Stimulated activated CD4-positive, alpha-beta T cell treated with anti-CD3 and anti-CD28 coated beads, Interleukin-2, amount 100 ng/mL, for 24 hours (primary cell): ENCODE measurements at places on chromosomes 3 and 15.
A peak's percentile ranks its signal among the peaks of the same experiment; 100 is the strongest.

GRCh38 chr15:89378296-89379151 is 43.9 kb upstream of the POLG start:
- DNase-seq: no peak

- no peak for DNase-seq
These were observed 19.6 kb upstream of the HCN4 start for GRCh38 chr15:73388256-73388781.

- DNase-seq: no peak
These were observed 80.5 kb downstream of the STT3B start for GRCh38 chr3:31613177-31613576.

DNA sequence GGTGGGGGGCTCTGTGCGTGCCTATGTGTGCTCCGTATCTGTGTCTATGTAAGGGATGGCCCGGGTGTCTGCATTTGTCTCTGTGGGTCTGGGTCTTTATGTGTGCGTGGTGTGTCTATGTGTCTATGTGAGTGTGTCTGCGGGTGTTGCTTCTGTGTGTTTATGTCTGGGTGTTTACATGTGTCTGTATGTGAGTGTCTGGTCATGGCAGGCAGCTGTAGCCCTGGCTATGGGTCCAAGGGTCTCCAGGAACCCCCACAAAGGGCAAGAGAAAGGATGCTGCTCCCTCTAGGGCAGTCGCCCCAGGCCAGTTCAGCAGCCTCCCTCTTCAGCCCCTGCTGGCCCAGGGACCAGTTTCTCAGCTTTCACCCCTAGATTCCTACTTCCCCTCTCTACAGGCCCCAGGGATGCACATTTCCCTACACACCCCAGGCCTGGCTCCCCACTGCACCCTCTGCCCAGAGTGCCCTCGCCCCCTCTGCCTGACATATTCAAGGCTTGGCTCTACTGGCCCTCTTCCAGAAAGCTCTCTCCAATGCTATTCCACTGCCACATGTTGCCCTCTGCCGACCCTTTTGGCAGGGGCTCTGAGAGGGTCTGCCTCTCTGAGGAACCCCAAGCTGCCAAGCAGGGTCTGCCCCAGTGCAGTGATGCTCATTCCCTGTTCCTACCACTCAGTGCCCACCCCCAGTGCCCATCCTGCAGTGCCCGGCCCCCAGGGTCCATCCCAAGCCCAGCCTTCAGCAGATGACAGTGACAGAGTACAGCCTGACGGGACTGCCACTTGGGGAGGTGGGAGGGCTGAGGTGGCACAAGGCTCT is 1.0 kb upstream of the MYL3 start:
- no peak for DNase-seq

GRCh38 chr3:36941162-36941561 is 3.7 kb downstream of the TRANK1 start:
- DNase-seq: no peak

- DNase-seq: peak; percentile 86
These were observed at the start of the genes BBS4 and HIGD2B for GRCh38 chr15:72685925-72686794. Gene BBS4, plus strand, starts transcription at chr15:72686207. Its CDS starts 21 bp downstream, at chr15:72686228. Gene HIGD2B, minus strand, starts transcription at chr15:72686182. Its CDS starts 9,808 bp downstream, at chr15:72676374.

DNA sequence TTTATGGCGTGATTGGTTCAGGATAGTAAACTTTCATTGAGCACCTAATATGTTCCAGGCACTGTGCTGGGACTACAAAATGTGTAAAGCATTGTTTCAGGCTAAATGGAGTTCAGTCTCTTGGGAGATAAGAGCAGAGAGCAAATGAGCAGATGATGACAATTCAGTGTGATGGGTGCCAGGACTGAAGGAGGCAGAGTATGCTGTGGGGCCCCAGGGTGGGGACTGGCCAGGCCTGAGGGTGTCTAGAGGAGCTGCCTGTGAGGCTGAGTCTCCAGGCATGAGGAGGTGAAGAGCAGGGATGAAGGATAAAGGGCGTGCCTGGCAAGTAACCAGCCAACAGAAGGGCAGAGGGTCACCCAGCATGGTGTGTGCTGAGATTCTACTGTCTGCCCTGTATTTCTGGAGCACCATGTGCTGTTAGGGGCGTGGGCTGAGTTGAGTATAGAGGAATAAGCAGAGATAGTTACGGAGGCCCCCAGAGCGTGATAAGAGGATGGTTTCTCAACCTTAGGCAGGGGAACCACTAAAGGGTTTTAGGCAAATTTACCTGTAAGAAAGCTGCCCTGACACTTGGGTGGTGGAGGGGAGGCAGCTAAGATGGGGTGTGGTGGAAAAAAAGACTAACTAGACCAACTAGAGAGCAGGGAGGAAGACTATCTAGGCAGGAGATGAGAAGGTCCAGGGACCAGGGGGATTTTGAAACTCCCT is 38.5 kb downstream of the EPHB1 start:
- DNase-seq: no peak

GRCh38 chr3:111747490-111747889 is 111.6 kb upstream of the PHLDB2 start:
- DNase-seq: no peak

DNA sequence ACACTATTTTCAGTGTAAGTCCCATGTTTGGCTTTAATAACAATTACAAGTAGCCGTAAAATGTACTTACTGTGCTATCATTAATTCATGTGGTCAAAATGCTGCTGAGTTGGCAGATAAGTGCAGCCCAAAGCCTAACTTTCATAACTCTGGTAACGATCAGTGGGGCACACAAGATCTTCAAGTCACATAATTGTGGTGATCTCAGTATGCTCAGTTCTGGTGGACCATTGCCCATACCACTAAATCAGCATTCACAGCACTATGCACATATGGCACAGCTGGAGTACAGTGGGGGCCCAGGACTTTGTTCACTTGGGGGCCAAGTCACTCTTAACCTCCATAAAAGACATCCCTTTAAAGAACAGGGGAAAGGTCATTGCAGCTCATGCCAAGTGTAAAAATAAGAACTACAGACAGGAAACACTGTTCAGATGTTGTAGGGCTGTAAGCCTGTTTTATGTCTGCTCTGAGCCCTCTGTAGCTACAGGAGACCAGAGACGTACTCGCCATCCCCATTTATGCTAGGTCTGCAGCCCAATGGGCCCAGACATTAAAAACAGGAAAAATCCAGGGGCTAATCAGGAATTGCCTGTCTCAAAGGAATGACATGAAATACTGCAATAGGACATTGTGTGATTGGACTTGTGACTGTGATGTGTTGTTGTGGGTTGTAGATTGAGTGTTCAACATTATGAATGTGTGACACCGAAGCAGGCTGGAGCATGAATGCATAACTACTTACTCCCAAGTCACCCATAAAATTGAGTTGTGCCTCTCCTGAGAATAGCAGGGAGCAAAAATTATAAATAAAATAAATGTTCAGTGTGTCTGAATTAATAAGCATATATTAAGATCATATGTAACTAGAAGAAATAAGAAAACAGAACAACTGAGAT is 282.5 kb upstream of the EPHA3 start:
- DNase-seq: no peak

- no peak for DNase-seq
These were observed 79.9 kb upstream of the ONECUT1 start for GRCh38 chr15:52870015-52870414.

GRCh38 chr15:48888836-48889235 is 10.9 kb downstream of the EID1 start:
- no peak for DNase-seq

GRCh38 chr3:140529096-140529495 is 148.8 kb upstream of the TRIM42 start:
- no peak for DNase-seq

GRCh38 chr3:154228561-154229216 is 95.6 kb downstream of the DHX36 start:
- no peak for DNase-seq

DNA sequence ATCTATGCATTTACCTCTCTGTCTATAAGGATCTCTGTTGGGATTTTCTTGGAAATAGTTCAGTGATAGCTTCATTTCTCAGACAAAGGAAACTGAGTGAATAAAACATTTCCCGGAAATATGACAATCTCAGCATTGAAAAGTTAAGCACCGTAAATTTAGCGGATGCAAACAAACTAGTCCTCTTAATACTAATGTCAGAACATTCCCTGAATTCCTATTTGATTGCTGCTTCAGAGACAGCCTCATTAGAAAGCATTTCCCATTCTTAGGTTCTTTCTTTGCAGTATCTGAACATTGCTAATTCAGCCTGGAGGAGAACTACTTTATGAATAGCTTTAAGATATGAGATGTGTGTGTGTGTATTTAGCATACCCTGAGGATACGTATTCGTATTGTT is 101.3 kb downstream of the NR2F2 start:
- no peak for DNase-seq

GRCh38 chr3:179332240-179332639 is 9.4 kb downstream of the ZNF639 start:
- no peak for DNase-seq

DNA sequence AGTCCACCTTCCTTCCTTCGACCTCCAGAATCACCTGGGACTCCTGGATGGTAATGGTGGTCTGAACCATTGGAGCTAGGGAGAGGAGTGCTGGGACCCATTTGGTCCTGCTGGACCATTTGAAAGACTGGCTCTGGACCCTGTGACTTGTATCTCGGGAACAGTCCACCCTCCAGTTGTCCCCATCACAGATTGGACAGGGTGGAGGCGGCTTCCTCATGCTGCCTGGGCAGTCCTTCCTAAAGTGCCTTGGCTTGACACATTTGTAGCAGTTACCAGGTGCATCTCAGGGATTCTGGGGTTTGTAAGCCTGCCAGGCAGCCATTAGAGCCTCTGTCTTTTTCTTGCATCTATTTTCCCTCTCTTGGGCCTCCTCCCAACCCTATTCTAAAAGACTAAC is 758.1 kb downstream of the NAALADL2 start:
- DNase-seq: no peak

- no peak for DNase-seq
These were observed 16.6 kb downstream of the CCDC33 start for GRCh38 chr15:74252721-74253120.

DNA sequence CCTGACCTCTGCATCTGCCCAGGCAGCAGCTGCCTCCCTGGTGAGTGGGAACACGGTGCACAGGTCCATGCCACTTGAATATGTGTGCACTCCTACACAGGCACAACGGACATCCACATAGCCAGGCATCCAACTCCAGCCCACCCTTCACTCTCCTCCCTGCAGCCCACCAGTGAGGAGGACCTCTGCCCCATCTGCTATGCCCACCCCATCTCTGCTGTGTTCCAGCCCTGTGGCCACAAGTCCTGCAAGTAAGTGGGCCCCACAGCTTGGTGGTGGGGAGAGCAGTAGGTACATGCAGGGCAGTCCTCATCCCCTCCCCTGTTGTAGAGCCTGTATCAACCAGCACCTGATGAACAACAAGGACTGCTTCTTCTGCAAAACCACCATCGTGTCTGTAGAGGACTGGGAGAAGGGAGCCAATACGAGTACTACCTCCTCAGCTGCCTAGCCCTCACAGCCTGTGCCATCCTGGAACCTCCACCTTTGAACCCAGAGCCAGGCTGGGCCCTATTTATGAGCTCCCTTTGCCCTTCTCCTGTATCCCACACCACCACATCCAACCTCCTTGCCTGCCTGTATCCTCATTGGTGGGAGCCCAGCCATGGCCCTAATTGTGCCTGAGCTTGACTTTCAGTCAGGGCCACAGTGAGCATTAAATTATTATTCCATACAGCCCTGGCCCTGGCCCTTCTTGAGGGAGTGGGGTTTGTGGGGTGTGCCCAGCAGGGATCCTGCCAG is 1.5 kb upstream of the AMIGO3 start:
- DNase-seq: no peak

GRCh38 chr3:162641317-162641716 is 1144.7 kb downstream of the OTOL1 start:
- no peak for DNase-seq

DNA sequence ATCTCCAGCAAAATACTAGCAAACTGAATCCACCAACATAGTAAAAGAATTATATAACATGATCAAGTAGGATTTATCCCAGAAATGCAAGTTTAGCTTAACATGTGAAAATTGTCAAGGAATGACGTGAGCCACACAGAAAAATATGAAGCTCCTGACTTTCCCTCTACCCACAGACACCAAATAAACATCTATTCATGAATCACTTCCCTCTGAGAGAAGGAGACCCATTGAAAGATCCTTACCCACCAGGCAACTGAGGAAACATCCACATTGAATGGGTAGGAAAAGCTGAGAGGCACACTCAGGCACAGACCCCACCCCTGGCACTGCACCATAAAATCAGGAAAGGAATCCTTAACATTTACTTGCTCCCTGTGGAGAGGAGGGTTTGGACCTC is 102.2 kb upstream of the MANF start:
- no peak for DNase-seq

GRCh38 chr15:55770261-55770660 is 27.3 kb upstream of the PRTG start:
- DNase-seq: no peak

DNA sequence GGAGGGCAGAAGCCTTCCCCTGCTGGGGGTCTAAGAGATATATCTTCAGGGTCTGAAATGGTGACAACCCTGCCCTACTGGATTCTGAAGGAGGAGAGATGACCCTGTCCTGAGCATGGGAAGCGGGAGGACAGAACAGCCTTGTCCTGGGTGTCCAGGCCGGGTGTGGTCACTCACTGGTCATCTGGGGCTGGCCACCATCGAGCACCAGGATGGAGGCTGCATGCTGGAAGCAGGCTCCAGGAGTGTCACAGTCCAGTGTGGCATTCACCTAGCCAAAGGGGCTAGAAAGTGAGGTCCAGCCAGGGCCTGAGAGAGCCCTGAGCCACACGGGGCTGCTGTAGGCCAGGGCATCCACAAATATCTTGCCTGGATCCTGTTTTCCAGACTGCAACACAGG is 5.2 kb downstream of the CDHR4 start:
- DNase-seq: no peak

DNA sequence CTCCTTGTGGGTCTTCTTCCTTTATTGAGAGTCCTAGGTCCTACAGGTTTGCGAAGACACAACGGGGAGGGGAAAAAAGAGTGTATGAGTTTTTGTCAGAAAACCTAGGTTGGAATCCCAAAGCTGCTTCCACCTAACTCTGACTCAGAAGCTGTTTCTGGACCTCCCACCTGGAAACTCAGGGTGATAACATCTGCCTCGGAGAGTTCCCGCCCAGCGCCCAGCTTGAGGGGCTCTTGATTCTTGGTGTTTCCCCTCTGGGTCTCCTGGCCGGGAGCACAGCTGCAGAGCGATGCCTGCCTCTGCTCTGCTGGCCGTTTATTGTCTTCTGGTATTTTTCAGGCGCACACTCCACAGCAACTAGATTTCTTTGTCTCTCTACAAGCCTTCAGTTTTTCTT is 52.9 kb upstream of the MYZAP start:
- no peak for DNase-seq

DNA sequence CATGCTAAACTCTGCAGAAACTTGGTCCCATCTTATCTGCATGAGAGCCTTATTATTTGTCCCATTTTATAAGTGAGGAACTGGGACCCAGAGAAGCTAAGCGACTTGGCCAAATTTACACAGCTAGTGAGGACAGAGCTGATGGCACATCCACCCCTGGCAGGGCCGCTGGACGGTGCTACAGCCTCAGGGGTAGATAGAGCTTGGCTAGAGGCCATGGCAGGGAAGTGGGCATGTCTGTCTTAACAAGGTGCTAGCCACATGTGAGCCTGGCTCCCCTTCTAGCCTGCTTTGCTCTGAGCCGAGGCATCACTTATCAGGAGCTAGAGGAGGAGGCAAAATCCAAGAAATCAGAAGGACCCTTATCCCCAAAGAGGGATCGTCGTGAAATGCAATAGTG is 36.7 kb upstream of the SYNM start:
- no peak for DNase-seq
